ENCODE measurements at places on chromosomes 4 and X.

GRCh38 chr4:1204828-1205585, 32.6 kb upstream of the SPON2 start:
- DNase-seq: no peak

GRCh38 chr4:83974111-83974780, 438.3 kb downstream of the GPAT3 start:
- DNase-seq: no peak

DNA sequence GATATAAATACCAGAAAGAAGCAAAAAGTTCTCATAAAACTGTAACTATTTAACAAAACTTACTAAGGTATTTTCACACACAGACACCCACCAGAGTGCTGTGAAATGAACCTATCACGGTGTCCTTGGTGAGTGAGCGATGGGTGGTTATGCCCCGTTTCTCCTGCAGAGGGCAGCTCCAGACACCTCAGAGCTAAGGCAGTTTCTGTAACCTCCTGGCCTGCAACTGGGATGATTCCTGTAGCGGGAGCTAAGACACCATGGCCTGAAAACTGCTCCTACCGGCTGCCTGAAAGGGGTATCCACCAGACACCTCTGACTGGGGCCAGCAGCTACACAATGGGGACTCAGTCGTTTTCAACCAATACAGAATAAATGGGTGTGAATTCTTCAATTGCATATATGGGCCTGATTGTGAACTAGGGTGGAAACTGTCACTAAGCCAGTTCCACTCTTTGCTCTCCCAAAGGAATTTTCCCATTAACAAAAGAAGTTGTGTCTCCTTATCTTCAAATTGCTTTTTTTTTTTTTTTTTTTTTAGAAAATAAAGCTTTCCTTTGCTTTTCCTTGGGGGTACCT, 2375.8 kb upstream of the TENM3 start:
- DNase-seq: no peak

GRCh38 chrX:136386173-136386572, 85.4 kb downstream of the ADGRG4 start:
- no peak for DNase-seq

- no peak for DNase-seq
Observed at GRCh38 chr4:56973336-56973735, 4.1 kb downstream of the NOA1 start.

DNA sequence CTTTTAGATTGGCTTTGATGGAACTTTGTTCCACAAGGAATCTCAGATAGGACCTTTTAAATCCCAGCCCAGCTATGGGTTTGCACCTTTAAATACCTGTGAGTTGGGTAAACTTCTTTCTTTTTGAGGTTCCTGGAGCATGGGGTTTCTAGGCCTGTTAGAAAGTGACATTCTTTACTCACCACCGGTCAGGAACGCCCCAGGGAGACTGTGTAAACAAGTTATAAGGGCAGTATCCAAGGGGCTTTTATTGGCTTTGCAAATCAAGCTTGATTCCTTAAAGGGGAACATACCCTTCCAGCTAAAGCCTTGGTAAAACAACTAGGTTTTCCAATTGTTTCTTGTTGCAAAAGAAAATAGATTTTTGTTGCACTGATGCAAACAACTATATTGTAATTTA, 93.4 kb downstream of the TENT5D start:
- DNase-seq: no peak

DNA sequence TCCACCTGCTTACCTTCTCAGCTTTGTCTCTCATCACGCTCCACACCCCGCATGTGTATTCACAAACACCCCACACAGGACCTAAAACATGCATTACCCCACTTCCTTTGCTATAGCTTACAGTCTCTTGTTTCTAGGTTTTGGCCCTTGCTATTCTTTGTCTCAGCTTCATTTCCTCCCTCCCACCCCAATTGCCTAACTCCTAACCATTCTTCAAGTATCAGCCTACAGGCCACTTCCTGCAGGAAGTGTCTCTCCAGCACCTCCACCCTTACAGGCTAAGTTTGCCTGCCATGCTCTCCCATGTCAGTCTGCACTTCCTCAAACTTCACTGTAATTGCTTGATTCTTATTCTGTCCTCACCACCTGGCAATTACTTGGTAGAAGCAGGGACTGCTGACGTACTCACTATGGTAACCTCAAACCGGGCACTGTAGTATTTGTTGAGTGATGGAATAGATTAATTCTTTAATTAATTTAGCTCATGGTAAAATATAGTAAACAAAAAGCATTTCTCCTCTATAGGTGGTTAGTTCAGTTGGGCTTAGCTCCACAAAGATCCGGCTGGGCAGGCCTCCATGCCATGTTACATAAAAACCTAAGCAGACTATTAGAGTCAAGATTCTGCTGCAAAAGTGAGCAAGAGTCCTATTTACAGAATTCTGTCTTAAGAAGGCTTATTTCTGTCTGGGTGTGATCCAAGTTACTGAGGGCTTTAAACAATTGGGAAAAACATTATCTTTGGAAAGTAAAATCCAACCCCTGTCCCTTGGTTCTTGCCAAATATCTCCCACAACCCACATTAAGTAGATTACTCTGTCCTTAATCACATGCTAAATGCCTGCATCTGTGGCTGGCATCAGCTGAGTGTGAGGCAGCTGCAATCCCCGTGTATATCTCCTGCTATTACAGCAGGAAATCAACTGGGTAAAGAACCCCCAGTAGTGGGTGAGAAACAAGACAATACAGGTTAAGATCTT, 124.7 kb upstream of the CPEB2 start:
- DNase-seq: no peak

DNA sequence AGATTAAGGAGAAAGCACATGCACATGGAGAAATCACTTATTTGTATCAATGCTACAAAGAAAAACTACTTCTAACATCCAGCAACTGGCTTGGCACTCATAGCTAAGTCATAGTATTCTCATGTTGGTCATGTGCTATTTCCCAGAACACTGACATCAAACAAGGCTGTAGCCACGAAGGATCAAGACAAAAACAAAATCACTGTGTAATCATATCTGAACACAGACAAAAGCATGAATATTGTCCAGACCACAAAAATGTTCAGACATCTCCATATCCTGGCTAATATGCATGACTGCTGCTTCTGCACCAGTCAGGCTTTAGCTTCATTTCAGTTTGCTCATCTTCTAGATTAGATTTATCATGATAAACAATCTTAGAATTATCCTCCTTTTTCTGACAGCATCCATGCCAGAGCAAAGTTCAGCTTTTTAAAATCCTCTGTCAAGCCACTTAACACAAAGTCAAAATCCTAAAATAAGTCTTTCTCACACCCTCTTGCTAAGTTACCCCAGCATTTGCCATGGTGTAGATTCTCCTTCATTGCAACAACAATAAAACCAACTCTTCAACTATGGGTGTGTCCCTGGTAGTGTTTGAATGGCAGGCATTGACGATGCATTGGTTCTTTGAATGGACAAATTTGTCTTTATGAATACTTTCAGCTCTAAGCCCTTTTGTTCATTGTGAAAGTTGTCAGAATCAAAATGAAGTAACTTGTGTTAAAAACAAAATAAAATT, 39.1 kb upstream of the NPFFR2 start:
- DNase-seq: no peak

GRCh38 chr4:94504545-94504944, 52.8 kb downstream of the PDLIM5 start:
- no peak for DNase-seq

DNA sequence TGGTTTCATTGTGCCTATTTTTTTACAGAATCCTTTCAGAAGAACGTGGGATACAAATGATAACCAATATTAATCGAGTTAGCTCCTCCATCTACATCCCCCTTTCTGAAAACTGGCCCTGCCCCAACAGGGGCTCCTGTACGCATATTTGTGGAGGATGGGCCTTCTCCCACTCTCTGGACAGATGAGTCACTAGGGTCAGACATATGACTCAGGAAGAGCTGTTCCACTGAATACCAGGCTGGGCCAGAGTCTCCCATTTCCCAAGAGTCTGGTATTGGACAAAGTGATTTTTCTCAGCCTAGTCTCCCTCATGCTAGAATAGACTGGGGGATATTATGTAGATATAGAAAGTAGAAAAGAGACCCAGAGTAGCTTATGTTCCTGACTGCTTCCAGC, 142.4 kb downstream of the TSPAN5 start:
- no peak for DNase-seq

DNA sequence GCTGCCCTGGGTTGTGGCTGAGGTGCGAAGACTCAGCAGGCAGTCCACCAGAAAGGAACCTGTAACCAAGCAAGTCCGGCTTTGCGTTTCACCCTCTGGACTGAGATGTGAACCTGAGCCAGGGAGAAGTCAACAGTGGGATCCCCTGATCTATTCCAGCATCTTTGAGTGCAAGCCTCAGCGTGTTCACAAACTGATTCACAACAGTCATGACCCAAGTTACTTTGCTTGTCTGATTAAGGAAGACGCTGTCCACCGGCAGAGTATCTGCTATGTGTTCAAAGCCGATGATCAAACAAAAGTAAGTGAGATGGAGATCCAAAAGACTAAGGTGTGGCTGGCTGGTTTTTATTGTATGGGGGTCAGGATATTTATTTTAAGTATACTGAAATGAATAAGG, 11.3 kb downstream of the TBC1D1 start:
- DNase-seq: no peak

All from activated CD8-positive, alpha-beta memory T cell treated with anti-CD3 and anti-CD28 coated beads for 4 hours (primary cell).